ENCODE measurements at places on chromosomes 11 and 22.

- DNase-seq = no peak
Observed at GRCh38 chr22:45460288-45461109, 42.2 kb upstream of the FBLN1 start.

DNA sequence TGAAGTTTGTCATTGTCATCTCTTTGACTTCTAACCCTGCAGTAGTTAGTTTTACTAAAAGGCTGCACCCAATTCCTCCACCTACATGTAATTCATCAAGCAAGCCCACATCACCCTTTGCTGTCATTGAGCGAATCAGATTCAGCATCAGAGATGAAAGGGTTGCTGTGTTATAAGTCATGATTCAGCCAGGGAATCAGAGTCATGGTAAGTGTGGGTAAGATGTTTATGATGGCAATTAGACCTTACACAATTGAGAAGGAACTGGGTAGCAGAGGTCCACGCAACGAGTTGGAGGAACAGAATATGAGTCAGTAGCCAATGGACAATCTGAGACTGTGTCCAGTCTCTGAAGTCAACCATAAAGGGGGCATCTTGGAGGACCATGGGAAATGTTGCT lies 162.8 kb upstream of the SNX19 start:
- no peak for DNase-seq

- no peak for DNase-seq
Observed at GRCh38 chr11:118620529-118621070, 13.2 kb downstream of the PHLDB1 start.

GRCh38 chr11:17014833-17015626 lies 816 bp upstream of the PLEKHA7 start:
- DNase-seq = no peak

DNA sequence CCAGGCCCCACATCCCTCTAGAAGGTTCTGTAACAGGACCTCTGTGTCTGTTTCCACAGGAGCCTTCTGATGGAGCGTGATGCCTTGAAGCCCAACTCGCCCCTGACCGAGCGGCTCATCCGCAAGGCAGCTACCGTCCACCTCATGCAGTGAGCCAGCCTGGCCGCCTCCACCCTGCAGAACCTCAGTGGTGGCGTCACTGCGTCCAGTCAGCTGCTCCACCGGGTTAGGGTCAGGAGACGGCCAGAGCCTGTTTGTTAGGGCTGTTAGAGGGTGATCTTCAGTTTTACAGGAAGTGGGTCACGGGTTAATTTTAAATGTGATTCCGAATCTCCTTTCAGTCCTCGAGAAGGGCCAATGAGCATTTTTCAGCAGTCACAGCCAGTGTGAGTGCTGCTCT lies 3.9 kb upstream of the GTSE1 start:
- DNase-seq = peak; percentile 23

GRCh38 chr11:27246925-27247324 lies 116.1 kb downstream of the CCDC34 start:
- DNase-seq = no peak

DNA sequence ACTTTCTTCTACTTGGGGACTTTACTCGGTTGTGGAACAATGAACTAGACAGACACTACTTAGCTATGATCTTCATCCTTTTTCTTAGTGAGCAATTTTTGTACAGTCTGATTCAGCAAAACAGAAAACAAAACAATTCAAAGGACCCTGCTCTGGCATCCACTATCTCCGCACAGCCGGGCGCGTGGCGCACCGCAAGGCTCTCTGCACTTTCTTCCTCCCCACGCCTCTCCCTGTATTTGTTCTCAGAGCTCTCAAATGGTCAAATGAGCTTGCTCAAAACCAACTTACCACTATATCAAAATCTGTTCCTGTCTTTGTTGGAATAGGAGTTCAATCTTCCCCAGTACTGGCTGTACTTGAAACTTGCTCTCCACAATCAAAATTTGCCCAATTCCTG lies 7.4 kb downstream of the EEF1G start:
- no peak for DNase-seq

- DNase-seq = no peak
Observed at GRCh38 chr11:119720311-119720913, 8.6 kb downstream of the NECTIN1 start.

- DNase-seq = no peak
Observed at GRCh38 chr11:20353829-20354434, 9.6 kb upstream of the HTATIP2 start.

- no peak for DNase-seq
Observed at GRCh38 chr11:14905104-14906033, 13.3 kb upstream of the CYP2R1 start.
